ENCODE measurements at places on chromosomes 5 and 9.

GRCh38 chr9:128033609-128034008, 33.5 kb downstream of the NAIF1 start:
- DNase-seq, result no peak

GRCh38 chr9:134648701-134649530, 7.3 kb downstream of the COL5A1 start:
- DNase-seq, result no peak

GRCh38 chr5:120053841-120054240, 410.3 kb upstream of the PRR16 start:
- DNase-seq, result no peak

GRCh38 chr5:178576591-178577351, 13.4 kb downstream of the COL23A1 start:
- no peak for DNase-seq

GRCh38 chr5:97338729-97339128, 155.7 kb upstream of the RIOK2 start:
- no peak for DNase-seq

All from stimulated activated CD4-positive, alpha-beta T cell treated with anti-CD3 and anti-CD28 coated beads, TNF-alpha, amount 100 ng/mL, for 1 hour (primary cell).